ENCODE measurements at places on chromosomes 16 and 17.
A peak's percentile ranks its signal among the peaks of the same experiment; 100 is the strongest.

GRCh38 chr17:76893623-76894334 is 25.6 kb downstream of the MGAT5B start:
- no peak for DNase-seq

- no peak for DNase-seq
Observed at GRCh38 chr17:65456368-65457151, 104.9 kb downstream of the AXIN2 start.

- no peak for DNase-seq
Observed at GRCh38 chr16:28082624-28083023, 19.1 kb upstream of the GSG1L start.

- DNase-seq = peak; percentile 19
Observed at GRCh38 chr17:43171586-43172487, 823 bp downstream of the NBR1 start.

DNA sequence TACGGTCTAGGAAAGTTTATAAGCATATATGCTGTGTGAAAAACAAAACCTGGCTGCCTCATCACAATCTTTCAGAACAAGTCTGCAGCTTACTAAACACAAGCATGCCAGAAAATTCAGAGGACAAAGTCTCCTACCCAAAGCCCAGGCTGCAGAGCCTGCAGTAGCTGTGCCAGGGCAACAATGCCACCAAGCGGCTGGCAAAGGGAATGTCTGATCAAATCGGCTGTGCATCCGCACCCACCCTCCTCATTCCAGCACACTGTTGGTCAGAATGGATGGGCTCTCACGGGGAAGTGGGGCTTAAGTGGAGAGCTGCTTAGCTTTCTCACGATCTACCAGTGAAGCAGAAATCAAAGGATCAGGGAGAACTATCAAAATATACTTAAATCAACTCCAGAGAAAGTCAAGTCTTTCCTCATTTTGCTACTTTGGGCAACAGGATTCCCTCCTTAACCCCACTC is 73.5 kb downstream of the CYTH1 start:
- DNase-seq = peak; percentile 68

DNA sequence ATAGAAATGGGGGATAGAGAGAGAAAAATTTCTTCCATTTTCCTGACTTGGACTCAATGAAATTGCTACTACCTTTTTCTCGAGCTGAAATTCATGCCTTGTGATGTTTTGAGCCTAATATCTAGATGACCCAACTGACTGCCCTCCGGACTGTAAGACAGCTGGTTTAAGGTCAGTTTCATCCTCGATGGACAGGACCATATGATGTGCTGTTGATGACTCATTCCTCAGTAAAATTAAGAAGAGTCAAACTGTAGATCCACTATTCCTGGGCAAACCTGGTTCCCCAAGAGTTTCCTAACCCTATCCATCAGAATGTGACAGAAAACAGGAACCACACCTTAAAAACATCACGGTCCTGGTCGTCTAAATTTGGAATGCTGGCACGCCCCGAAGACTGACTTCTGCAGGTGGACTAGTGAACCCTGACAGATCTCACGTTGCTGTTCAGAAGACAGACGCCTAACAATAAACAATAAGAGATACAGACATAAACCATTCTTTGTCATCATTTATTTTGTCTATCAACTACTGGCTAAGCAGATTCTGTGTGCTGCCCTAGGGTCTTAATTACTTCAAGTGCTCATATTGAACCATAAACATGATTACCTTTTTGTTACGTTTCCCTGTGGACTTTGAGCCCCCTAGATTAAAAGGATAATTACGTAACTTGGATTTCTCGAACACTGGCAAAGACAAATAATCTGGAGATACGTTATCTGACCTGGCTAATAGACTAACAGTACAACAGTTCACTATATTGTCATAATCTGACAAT is 45.1 kb upstream of the NOS2 start:
- DNase-seq = no peak

- no peak for DNase-seq
Observed at GRCh38 chr17:45919136-45919535, 24.8 kb downstream of the MAPT start.

DNA sequence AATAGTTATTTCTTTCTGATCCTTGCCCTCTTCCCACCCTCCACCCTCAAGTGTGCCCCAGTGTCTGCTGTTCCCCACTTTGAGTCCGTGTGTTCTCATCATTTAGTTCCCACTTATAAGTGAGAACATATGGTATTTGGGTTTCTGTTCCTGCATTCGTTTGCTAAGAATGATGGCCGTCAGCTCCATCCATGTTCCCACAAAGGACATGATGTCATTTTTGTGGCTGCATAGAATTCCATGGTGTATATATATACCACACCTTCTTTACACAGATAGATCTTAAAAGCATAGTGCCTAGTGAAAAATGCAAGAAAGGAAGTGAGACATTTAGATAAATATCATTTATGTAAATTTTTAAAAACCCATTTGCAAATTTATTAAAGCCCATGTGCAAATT is 33.1 kb downstream of the HS3ST2 start:
- DNase-seq = no peak

GRCh38 chr17:83104577-83105505 is 25.4 kb downstream of the METRNL start:
- no peak for DNase-seq

DNA sequence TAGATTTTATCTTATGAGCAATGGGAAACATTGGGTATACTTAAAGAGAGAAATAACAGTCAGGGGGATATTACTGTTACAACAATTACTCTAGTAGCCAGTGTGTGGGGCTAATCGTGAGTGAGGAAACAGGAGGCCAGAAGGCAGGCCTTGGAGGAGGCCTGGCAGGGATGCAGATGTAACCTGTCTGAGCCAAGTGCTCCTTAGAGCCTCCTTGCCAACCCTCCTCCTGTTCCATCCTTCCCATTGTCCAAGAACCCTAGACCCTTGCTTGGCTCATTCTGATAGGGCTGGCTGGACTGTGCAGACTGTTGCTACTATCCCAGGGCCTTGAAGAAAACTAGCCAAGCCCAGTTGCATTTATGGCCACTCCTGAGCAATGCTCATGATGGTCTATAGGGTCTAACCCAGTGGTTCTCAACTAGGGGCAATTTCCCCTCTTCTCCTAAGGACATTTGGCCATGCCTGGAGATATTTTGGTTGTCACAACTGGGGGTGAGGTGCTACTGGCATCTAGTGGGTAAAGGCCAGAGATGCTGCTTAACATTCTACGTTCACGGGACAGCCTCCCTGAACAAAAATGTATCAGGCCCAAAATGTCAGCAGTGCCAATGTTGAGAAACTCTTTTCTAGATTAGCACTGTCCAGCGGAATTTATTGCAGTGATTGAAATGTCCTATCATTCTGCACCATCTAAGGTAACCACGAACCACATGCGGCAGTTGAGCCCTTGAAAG is 24.4 kb upstream of the WSCD1 start:
- no peak for DNase-seq

- peak; percentile 2 for DNase-seq
Observed at GRCh38 chr17:17004251-17004996, 32.5 kb upstream of the TNFRSF13B start.

GRCh38 chr16:83802135-83802534 is 5.6 kb upstream of the HSBP1 start:
- DNase-seq = no peak

GRCh38 chr17:1807890-1808289 is 21.8 kb downstream of the SMYD4 start:
- DNase-seq = no peak

DNA sequence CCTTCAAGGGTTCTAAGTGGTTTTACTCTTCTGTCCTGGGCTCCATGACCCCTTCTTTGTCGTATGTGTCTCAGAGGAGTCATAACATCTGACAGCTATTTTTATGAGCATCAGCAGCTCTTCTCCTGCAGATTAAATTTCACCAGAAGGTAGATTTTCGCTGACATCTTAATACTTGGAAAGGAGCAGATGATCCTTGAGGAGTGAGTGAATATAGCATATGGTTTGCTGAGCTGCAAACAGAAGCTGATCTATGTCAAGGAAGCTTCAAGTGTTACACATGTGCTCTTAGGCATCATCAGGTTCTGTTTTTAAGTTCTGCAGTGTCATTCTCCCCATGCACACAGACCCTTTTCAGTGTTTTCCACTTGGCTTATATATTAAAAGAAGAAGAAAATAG is 49.2 kb upstream of the MYH2 start:
- no peak for DNase-seq

DNA sequence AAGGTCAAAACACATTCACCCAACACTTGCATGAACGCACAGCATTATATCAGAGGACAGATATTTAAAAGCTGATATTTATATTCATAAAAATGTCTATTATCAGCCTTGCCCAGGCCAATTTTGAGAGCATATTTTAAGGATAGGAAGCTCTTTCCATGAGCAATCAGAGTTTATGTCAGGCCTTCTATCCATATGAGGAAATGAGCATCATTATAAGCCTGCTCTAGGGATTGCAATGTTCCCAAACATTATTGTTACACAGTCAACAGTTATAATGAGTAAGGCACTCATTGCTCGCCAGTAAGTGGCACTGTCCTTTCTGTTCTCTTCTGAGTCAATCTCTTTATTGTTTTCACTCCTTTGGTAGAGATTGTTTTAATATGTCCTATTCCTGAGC is 37.7 kb upstream of the DYNLRB2 start:
- DNase-seq = no peak

DNA sequence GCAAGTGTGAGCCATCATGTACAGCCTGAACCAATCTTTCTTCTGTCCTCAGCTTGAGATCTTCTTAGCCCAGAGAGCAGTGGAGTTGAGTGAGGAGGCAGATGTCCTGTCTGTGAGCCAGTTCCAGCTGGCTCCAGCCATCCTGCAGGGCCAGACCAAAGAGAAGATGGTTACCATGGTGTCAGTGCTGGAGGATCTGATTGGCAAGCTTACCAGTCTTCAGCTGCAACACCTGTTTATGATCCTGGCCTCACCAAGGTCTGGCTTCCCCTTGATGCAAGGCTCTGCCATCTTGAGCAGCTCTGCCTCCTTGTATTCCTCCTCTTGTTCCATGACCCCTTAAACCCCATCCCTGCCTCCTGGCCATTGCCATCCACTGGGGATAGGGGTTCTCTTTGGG is 9.6 kb downstream of the CDK5RAP3 start:
- no peak for DNase-seq

GRCh38 chr17:67770539-67770938 is 52.8 kb downstream of the NOL11 start:
- no peak for DNase-seq

DNA sequence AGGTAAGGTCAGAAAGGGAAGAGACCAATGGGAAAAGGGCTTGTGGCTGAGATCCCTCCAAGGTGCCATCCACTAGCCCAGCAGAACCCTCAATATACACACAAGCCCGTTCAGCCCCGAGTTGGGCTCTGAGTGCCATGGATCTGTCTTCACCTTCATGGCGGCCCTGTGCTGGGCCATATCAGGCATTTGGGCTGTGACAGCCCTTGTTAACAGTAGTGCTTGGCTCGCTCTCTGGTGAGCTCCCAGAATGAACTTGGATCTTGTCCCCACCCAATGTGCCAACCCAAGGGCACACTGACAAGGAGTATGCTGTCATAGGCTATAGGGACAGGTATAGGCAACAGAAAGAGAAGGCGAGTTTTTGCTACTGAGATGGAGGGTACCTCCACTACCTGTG is 182.7 kb downstream of the ZFHX3 start:
- DNase-seq = no peak

GRCh38 chr17:9472541-9472940 is 103.1 kb downstream of the STX8 start:
- no peak for DNase-seq

- peak; percentile 70 for DNase-seq
Observed at GRCh38 chr17:50686494-50687199, 21.1 kb downstream of the ANKRD40 start.

- peak; percentile 65 for DNase-seq
Observed at GRCh38 chr16:10961231-10961630, 16.9 kb downstream of the CLEC16A start.

- no peak for DNase-seq
Observed at GRCh38 chr17:83053021-83053681, 26.3 kb upstream of the METRNL start.

GRCh38 chr17:31266042-31266441 is 31.0 kb downstream of the OMG start:
- DNase-seq = no peak

DNA sequence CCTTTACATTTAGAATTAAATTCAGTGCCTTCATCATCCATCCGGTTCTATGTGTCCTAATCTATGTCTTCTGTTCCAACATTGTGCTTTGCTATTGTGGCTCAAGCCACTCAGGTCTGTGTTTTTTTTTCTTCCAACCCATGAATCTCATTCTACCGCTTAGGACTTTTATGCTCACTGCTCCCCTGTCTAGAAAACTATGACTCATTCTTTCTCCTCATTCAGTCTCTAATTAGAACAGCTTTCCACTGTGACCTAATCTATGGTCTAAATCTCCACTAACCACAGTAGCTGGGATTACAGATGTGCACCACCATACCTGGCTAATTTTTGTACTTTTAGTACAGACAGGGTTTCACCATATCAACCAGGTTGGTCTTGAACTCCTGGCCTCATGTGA is 418.7 kb downstream of the KCNJ2 start:
- no peak for DNase-seq

DNA sequence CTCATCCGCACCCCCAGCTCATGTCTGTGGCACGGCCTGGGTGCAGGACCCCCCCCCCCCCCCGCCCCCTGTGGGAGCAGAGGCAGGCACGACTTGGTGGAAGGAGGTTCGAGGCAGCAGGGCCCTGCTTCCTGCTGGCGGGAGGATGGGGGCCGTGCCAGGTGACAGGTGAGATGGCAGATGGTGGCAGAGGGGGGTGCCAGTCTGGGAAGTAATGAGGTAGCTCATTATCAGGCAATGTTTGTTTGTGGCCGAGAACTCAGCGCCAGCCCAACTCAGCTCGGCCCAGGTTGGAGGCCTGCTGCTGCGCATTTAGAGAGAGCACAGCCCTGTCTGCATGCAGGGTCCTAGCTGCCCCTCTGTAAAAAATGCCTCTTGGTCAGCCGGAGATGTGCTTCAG is 40.1 kb upstream of the JPH3 start:
- no peak for DNase-seq

DNA sequence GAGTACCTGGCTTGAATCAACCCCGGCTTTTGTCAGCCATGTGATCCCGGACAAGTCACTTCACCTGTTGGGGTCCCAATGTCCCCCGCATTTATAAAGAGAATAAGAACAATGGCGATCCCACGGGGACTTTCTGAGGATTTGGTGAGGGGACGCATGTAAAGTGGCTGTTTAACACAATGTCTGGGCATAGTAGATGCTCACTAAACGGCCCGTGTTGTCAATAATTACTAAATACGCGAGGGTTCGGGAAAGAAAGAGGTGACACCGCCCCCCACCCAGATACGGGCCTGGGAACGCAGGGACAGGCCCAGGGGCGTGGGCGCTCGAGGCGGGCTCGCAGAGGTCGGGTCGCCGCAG is 1.8 kb downstream of the SYNGR3 start:
- no peak for DNase-seq

DNA sequence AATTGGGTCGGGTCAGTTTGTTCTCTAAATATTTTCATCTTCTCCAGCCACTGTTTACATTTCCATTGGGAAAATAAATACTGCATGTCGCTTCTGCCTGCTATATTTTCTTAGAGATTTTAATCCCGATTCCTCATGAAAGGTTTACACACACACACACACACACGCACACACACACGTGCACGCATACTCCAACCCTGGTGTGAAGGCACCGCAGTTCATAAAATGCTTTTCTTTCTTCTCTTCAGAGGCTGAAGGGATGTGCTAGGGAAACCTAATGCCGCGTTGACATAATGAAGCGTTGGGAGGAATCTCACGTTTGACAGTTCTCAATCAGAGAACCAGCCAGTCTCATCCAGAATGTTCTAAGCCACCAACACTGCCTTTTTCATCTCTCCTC is 222.9 kb upstream of the IRX3 start:
- no peak for DNase-seq

- no peak for DNase-seq
Observed at GRCh38 chr16:76796978-76797377, 394.0 kb upstream of the MON1B start.

Measured in gastrocnemius medialis (tissue), 4 donors.